G401 (cell line): ENCODE measurements at places on chromosomes 7 and 10.

- DNase-seq = no peak
Measured at GRCh38 chr7:158816271-158816670, 13.0 kb downstream of the ESYT2 start.

GRCh38 chr7:91657483-91658071, 222.9 kb downstream of the MTERF1 start:
- no peak for DNase-seq

GRCh38 chr10:48765039-48765438, 80.4 kb downstream of the WDFY4 start:
- DNase-seq = no peak

DNA sequence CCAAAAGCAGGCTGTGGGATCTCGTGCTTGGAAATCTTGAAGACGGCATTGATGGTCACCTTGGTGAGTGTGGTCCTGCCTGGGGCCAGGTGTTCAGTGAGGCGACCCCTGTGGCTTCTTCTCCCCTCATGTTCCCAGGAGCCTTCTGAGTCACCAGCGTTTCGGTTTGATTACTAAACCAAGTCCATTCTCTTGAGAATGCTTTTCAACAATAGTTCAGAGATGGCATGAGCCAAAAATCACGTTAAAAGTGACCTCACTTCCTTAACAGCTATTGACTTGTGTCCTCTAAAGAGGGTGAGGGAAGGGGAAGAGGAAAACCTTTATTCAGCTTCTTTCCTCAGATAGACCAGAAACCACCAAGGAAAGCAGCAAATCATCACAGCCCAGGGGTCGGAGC, 315.2 kb downstream of the GATA3 start:
- no peak for DNase-seq

DNA sequence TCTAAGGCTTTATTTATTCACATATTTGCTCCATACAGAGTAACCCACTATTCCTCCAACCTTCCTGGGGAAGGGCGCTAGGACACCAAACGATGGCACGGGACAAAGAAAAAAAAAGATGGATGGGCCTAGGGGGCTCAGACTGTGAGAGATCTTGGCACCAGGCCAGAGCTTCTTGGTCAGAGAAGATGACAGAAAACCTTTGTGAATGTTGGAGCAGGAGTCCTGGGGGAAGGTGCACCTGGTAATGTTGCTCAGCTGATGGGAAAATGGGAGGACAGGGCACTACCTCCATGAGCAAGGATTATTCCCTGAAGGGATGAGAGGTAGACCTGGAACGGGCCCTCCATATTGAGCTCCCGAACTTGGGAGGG, 1.4 kb upstream of the SH3PXD2A start:
- no peak for DNase-seq

- DNase-seq = no peak
Measured at GRCh38 chr10:29471544-29471859, 163.3 kb downstream of the SVIL start.

GRCh38 chr7:121099572-121099971, 111.1 kb downstream of the CPED1 start:
- DNase-seq = no peak

DNA sequence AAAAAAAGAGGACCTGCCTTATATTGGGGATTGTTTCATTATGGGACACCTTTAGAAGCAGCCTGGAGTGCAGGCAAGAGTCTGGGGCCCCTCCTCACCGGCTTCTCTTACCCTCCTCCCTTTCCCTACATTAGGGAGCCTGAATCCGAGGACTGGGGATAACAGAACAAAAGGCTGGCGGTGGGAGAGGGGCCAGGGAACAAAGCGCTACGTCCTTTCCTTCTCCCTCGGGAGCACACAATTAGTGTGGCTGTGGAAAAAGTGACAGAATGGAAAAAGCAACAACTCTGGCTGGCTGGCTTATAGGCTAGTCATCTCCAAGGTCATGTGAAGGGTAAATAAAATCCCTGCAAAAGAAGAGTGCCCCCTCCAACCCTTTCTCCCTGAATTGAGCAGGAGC, 74.7 kb downstream of the LSM5 start:
- DNase-seq = no peak

DNA sequence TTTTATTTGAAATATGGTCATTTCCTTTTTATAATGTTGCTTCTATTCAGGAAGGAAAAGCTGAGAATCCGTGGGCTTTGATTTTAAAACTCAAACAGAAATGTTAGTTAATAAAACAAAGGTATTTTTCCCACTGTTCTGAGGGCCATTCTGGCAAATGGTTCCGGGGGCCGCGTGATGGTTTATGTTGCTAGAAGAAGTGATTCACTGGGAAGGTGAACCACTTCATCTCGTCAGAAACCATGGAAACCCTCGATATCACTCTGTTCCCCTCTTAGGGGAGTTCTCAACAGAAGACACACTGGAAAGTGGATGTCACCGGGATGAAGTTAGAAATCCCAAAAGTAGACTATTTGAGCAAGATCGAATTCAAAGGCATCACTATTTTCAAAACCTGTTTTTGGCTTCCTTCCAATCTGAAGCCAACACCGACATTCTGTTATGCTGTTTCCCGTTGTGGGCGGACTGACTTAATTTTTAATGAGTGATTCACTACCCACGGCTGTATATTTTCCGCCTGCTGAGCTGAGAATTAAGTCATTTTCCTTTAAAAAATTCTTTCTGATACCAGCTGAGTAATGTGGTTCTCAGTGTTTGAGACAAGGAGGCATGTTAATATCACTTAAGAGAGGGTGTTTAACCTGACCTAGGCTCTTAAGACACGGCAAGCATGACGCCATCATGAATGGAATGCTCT, 84.1 kb downstream of the PTPRE start:
- DNase-seq = no peak

- no peak for DNase-seq
Measured at GRCh38 chr7:16129431-16130110, 291.8 kb downstream of the CRPPA start.

DNA sequence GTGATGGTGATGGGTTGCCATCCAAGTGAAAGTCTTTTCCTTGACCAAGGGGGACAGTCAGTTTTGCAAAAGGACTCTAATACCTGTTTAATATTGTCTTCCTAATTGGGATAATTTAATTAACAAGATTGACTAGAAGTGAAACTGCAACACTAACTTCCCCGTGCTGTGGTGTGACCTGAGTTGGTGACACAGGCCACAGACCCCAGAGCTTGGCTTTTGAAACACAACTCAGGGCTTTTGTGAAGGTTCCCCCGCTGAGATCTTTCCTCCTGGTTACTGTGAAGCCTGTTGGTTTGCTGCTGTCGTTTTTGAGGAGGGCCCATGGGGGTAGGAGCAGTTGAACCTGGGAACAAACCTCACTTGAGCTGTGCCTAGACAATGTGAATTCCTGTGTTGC, 6.9 kb downstream of the PPIF start:
- no peak for DNase-seq

- DNase-seq = no peak
Measured at GRCh38 chr7:38220452-38220851, 42.4 kb downstream of the STARD3NL start.

DNA sequence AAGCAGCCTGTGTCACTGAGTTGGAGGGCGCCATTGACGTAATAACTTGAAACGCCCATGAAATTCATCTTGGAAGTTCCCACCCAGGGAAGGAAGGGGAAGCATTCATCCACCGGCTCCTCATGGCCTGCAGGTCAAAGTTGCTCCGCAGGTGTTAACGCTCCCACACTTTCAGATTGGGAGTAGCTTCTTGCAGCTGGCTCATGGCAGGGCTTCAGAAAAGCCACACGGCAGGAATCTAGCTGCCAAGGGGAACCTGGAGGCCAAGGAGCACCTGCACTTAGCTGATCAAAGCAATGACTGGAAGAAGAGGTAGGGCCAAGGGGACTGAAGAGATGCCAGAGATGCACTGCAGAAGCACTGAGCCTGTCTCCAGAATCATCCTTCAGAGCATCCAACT, 203.2 kb downstream of the ARHGAP12 start:
- no peak for DNase-seq

DNA sequence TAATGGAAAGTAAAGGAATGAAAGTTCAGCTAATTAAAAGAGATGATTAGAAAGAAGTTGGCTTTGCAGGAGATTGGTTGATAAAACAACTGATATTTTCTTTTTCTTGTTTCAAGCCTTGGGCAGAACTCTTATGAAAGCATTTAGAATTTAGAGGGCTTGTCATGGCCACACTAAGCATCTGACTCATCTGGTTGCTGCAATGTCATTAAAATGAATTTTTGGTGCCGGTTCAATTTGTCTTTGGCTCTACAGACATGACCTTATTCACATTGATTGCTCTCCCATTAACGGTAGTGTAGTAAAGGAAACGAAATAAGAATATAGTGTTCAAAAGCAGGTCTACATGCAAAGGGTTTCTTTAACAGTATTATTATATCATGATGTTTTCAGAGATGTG, 1012.4 kb upstream of the C7orf33 start:
- no peak for DNase-seq
